HT1080 (cell line): ENCODE measurements at places on chromosomes 12 and 14. TPM values are rescaled to one million over a fixed set of nuclear protein-coding genes. Genes with fewer than 3 reads are reported as not detected.

- no peak for DNase-seq
Measured at GRCh38 chr12:122935318-122935717, 30.9 kb downstream of the ABCB9 start.

- DNase-seq = peak; percentile 74
Measured at GRCh38 chr12:126084480-126084879, 1019.2 kb downstream of the AACS start.

DNA sequence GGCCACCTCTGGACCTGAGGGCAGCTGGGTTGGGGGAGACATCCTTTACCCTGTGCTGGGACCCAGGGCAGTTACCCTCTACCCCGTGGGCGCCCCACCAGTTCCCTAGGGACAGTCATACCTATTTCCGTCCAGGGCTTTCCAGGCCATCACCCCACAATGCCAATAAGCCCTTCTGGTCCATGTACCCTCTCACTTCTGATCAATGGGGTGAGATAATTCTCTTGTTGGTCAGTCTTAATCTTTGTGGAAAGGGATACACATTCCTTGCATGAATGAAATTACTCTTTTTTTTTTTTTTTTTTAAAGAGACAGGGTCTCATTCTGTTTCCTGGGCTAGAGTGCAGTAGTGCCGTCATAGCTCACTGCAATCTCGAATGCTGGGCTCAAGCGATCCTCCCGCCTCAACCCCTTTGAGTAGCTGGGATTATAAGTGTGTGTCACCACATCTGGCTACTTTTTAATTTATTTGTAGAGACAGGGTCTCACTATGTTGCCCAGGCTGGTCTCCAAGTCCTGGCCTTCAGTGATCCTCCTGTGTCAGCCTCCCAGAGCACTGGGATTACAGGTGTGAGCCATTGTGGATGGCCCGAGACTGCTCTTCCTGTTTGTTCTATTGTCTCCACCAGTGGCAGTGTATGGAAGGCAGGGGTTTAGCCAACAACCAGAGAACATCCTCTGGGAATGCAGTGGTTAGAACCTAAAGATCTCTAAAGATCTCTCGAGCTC is 46.3 kb upstream of the STON2 start:
- no peak for DNase-seq

GRCh38 chr12:93184672-93185368 is 192.9 kb upstream of the NUDT4 start:
- DNase-seq = no peak

DNA sequence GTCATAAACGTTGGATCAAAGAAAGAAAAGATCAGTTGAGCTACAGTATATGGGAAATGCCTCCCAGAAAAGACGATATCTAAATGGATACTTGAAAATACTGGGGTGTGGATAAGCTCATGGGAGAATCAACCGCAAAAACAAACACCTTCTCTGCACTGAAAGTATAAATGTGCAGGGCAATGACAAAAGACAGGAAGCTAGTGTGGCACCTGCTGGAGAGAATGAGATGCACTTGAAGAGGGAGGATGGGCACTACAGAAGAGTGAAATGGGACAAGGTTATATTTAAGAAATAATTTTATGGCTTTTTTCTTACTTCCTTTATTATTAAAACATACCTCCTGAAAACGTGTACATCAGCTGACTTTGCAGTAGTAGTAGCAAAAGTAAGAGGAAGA is 153.7 kb downstream of the PRKD1 start:
- no peak for DNase-seq

DNA sequence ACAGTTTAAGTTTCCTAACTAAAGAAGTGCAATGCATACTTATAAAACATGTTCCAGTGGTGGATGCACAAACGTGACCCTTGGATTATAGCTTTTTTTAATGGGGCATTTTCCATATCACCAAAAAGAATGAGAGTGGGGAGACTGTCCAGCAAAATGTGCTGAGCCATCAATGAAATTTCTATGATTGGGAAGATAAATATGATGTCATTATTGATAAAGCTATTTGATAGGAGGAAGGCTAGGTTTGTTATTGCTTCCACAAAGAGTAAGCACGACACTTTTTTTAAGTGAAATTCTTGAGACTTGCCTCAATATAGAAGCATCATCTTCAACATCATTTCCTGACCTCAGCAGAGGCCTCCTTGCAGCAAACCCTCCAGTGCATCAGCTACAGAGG is 174.6 kb upstream of the CLEC14A start:
- DNase-seq = no peak

GRCh38 chr14:102696856-102697495 is 80.3 kb upstream of the TRAF3 start:
- DNase-seq = no peak

- DNase-seq = no peak
Measured at GRCh38 chr12:47218191-47218654, 138.5 kb upstream of the AMIGO2 start.

GRCh38 chr12:11687528-11687927 is 38.1 kb downstream of the ETV6 start:
- no peak for DNase-seq

- DNase-seq = no peak
Measured at GRCh38 chr12:102439426-102440405, 40.6 kb downstream of the IGF1 start.

DNA sequence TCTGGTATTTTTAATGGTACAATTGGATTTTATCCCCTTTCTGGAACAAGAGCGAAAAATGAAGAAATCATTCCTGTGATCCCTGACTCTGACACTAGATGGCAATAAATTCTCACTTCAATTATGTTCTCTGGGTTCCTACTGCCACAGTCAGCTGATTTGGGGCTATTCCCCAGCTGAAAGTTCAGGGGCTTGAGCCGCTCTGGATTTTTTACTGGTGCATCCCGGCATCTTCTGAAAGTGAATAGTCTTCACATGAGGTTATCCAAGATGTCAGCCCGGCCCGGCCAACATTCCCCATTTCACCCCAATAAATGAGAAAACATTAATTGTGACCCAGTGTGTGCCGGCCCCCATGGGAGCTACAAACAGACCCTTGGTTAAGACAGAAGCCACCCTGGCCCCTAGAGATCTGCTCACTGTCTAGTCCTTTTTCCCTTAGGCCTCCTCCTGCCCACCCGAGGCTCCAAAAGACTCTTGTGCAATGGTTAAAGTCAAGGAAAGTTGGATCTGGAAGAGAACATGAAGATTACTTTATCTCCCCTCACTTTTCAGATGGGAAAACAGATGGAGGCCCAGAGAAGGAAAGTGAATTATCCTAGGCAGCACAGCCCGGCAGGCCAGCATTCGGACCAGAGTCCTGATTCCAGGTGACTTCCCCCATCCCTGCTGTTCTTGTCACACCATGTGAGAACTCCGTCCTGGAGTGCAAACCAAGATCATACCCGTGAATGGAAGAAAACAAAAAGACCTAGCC is 20.8 kb downstream of the CKAP4 start:
- peak; percentile 61 for DNase-seq

DNA sequence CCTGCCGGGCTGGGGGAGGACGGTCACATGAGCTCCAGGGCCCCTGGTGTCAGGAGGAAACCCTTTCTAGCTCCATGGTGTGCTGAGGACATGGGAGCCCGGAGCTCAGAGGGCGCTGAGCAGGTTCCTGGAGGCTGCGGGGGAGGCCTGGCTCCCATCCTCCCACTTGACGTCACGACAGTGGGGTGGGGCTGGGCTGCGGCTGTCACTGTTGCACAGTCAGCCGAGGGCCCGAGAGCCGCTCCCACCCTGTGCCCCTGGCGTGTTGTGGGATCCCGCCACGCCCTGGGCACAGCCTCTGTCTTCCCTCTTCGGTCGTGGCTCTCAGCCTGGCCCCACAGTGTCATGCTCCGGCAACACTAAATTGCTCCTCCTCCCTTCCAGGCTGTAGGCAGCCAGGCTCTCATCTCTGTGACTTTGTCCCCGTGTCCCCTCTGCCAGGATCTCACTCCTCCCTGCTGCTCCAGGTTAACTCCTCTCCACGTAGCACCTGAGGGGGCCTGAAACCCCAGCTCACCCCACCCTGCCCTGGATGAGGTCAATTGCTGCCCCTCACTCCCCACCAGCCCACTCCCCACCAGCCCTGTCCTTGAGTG is 33.0 kb downstream of the BEGAIN start:
- no peak for DNase-seq

DNA sequence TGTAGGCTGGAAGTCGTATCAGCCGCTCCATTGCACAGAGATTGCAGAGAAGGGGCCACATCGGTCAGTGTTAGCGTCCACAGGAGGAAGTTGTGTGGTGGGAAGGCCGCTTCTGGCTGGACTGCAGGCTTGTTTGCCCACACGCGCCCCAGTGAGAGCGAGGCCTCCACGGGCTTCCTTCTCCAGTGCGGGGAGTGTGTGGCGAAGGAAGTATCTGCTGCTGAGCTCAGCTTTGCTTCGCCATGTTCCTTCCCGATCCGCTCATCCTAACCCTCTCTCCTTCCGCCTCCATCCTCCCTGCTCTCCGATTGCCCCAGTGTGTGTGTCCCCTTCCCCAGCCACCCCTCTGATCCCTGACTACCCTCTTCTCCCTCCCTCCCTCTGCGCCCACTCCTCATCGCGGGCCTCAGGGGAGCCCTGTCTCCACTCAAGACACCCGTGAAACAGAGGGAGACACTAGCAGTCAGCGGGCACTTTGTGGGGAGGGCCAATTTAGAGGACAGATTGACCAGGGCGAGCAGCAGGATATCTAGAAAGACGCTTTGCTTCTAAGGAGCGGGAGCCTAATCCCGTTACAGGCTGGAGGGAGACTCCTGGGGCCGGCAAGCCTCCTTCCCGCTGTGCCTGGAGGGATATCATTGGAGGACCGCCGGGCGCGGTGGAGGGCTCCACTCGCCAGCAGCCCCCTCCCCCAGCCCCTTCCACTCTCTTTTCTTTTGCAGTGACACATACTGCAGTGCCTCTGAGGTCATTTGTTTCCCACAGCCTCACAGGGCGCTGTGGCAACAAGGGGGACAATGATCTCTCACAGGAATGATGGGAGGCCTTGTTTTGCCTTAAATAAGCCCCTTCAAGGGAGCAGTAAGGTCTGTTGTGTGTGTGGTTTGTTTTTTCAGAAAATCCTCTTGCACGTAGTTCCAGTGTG is 428.8 kb downstream of the ZFP36L1 start:
- peak; percentile 17 for DNase-seq

DNA sequence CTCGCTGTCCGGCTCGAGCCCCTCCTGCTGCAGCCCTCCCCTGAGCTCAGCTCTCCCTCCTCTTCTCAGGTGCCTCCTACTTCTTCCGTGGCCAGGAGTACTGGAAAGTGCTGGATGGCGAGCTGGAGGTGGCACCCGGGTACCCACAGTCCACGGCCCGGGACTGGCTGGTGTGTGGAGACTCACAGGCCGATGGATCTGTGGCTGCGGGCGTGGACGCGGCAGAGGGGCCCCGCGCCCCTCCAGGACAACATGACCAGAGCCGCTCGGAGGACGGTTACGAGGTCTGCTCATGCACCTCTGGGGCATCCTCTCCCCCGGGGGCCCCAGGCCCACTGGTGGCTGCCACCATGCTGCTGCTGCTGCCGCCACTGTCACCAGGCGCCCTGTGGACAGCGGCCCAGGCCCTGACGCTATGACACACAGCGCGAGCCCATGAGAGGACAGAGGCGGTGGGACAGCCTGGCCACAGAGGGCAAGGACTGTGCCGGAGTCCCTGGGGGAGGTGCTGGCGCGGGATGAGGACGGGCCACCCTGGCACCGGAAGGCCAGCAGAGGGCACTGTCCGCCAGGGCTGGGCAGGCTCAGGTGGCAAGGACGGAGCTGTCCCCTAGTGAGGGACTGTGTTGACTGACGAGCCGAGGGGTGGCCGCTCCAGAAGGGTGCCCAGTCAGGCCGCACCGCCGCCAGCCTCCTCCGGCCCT is 22.8 kb downstream of the MMP17 start:
- DNase-seq = no peak

DNA sequence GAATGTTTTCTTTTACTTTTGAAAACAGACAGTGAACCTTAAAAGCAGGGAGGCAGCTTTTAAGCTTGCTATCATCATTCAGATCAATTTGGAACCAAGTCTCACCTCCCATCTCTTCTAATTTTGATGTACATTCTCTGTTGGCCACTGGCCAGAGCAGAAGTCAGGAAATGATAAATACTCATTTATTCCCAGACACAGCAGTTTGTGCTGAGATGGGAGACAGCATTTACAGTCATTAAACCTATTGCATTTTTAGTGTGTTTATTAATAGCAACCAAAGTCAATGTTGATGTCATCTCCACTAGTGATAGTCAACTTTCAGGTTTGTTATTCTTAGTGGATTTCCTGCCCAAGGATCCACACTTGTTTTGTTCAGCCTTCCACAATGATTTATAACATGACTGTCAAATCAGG is 320.0 kb upstream of the ATP2B1 start:
- peak; percentile 25 for DNase-seq

GRCh38 chr14:22847661-22848341 is 11.4 kb downstream of the MMP14 start:
- DNase-seq = peak; percentile 69

- no peak for DNase-seq
Measured at GRCh38 chr14:21025371-21026273, 761 bp upstream of the NDRG2 start.

- DNase-seq = no peak
Measured at GRCh38 chr12:15956413-15957185, 45.5 kb downstream of the DERA start.

DNA sequence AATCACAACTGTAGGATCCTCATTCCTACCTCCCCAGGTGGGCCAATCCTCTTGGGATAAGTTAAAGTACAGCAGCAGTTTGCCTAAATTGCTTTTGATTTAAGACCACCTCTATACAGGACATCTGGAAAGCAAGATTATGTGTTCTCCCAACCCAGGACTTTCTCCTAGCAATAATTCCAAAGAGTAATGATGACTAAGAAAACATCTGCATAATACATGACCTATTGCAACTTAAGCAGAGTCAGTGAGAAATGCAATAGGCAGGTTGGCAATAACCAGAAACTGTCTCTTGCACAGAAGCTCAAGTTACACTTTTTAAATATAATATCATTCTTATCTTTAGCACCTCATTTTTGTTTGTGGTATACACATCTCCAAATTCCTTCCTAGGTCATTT is 275.4 kb downstream of the TRHDE start:
- DNase-seq = no peak

- no peak for DNase-seq
Measured at GRCh38 chr12:101474711-101475386, at the start of gene SPIC. SPIC (plus strand) TSS chr12:101475336; CDS start chr12:101476905, 1,569 bp downstream.

TMTC3 gene
- total RNA-seq = 16.8 and 17.9 TPM in 2 replicates

PIP4P1 gene
- 20.5 and 21.0 TPM in 2 replicates for total RNA-seq

KRT6C gene
- not detected in 2 replicates for total RNA-seq

NYNRIN gene
- total RNA-seq = 0.03 and 0.05 TPM in 2 replicates

CARMIL3 gene
- 0.07 and 0.11 TPM in 2 replicates for total RNA-seq

PLA2G1B gene
- not detected in 2 replicates for total RNA-seq

DACT1 gene
- total RNA-seq = 0.30 TPM in 1 of 2 replicates, not detected in the other

PPTC7 gene
- 5.8 and 14.9 TPM in 2 replicates for total RNA-seq

SDS gene
- 0.11 TPM in 1 of 2 replicates, not detected in the other for total RNA-seq

RD3L gene
- not detected in 2 replicates for total RNA-seq
